ENCODE measurements at places on chromosomes 11 and 22. TPM values are rescaled to one million over a fixed set of nuclear protein-coding genes. Genes with fewer than 3 reads are reported as not detected.

Gene RASGRP2
- total RNA-seq: 123 TPM

Gene OR52I2
- not detected for total RNA-seq

Gene YPEL1
- total RNA-seq: 7.2 TPM

Gene SERHL2
- 1.4 TPM for total RNA-seq

Gene ISX
- not detected for total RNA-seq

Gene APOL4
- 17.0 TPM for total RNA-seq

Gene OR5A1
- total RNA-seq: not detected

Gene PARVG
- 125 TPM for total RNA-seq

Gene LDHAL6A
- total RNA-seq: not detected

Gene LRRC74B
- total RNA-seq: not detected

Gene BTBD18
- total RNA-seq: not detected

GRCh38 chr11:78714539-78714938 lies 139.9 kb upstream of the NARS2 start:
- no peaks in the 10 kb centered on the region for H3K4me1 ChIP-seq
- H3K27ac ChIP-seq: no peak overlapping the region
- no peak overlapping the region for H3K4me3 ChIP-seq
- peaks cover 10% of the 10 kb centered on the region for H3K27me3 ChIP-seq
- H3K36me3 ChIP-seq: no peaks in the 10 kb centered on the region

DNA sequence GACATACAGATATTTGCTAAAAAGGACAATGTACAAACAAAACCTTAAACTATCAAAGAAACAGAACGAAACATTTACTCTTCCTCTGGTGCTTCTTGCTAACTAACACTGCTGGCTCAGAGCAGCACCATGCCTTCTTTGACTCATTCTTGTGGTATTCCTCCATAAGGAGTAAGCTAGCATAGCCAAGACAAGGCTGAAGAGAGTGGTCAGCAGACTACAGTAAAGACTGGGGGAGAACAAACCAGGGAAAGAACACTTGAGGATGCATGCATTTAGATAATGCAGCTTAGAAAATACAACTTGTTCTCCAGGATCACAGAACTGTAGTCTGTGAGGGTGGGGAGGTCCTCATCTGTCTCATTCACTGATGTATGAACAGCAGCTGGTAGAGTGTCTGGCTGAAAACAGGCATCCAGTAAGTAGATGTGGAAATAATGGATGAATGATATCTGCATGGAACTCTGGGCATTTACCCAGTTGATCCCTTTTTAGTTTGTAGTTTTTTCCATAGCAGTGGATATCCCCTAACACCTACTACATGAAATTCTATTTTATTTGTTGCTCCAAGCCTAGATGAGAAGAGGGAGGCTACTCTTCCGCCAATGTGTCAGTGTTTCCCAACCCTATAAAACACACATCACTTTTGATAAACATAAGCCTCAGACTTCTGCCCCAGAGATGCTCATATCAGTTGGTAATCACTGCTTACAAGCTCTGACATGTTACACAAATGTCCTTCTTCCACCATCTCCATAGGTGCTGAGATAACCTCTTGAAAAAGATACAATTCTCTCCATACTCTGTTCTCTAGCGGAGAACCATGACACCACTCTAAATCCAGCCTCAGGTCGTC lies 7.3 kb downstream of the SNX19 start:
- no peak for DNase-seq
- H3K27ac ChIP-seq: no peak overlapping the region
- no peaks in the 10 kb centered on the region for H3K27me3 ChIP-seq
- peaks cover 53% of the 10 kb centered on the region for H3K36me3 ChIP-seq
- no peak overlapping the region for H3K4me3 ChIP-seq

GRCh38 chr22:27420817-27421361 lies 380.7 kb downstream of the MN1 start:
- peaks cover 10% of the 10 kb centered on the region for H3K27me3 ChIP-seq
- H3K27ac ChIP-seq: no peak overlapping the region
- H3K4me1 ChIP-seq: no peaks in the 10 kb centered on the region
- DNase-seq: no peak
- no peaks in the 10 kb centered on the region for H3K36me3 ChIP-seq

- H3K27me3 ChIP-seq: no peaks in the 10 kb centered on the region
- no peak for DNase-seq
- no peak overlapping the region for H3K4me3 ChIP-seq
- no peak overlapping the region for H3K27ac ChIP-seq
Observed at GRCh38 chr11:37394236-37394870, 796.3 kb upstream of the RAG2 start.

- H3K4me1 ChIP-seq: peaks cover 21% of the 10 kb centered on the region
- H3K27ac ChIP-seq: peak overlapping the region; percentile 5
- no peak overlapping the region for H3K4me3 ChIP-seq
- no peak for DNase-seq
Observed at GRCh38 chr22:40276996-40277823, 69.1 kb upstream of the ADSL start.

- H3K27me3 ChIP-seq: no peaks in the 10 kb centered on the region
- H3K4me3 ChIP-seq: no peak overlapping the region
- H3K4me1 ChIP-seq: peaks cover 11% of the 10 kb centered on the region
- H3K36me3 ChIP-seq: peaks cover 44% of the 10 kb centered on the region
Observed at GRCh38 chr11:77377734-77378133, 76.2 kb upstream of the GDPD4 start.

DNA sequence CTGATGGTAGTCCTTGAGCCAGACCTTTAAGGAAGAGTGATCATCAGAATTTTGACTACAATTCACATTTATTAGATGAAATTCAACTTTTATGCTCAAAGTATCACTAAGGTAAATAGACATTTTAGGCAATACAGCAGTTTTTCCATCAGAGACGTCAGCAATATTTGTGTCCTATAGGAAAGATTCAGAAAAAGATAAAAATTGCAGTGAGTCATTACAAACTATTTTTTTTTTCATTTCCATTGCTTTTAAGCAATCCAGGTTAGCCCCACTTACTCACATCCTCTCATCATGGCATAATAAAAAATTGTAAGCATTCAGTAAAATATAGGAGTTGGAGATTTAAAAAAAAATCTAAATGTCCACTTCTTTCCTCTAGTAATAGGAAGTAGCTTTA lies 46.9 kb downstream of the MSANTD4 start:
- H3K27ac ChIP-seq: no peak overlapping the region
- no peaks in the 10 kb centered on the region for H3K36me3 ChIP-seq
- no peak overlapping the region for H3K4me3 ChIP-seq
- no peaks in the 10 kb centered on the region for H3K4me1 ChIP-seq

GRCh38 chr11:99019696-99020095 lies 1.1 kb upstream of the CNTN5 start:
- no peak for DNase-seq
- peaks cover 26% of the 10 kb centered on the region for H3K27me3 ChIP-seq
- no peak overlapping the region for H3K27ac ChIP-seq
- H3K4me3 ChIP-seq: no peak overlapping the region
- H3K4me1 ChIP-seq: peaks cover 4% of the 10 kb centered on the region
- H3K36me3 ChIP-seq: no peaks in the 10 kb centered on the region

- no peak overlapping the region for H3K27ac ChIP-seq
- DNase-seq: no peak
- no peaks in the 10 kb centered on the region for H3K4me1 ChIP-seq
- H3K27me3 ChIP-seq: peaks cover 71% of the 10 kb centered on the region
- H3K36me3 ChIP-seq: no peaks in the 10 kb centered on the region
Observed at GRCh38 chr22:32073262-32073661, 30.2 kb downstream of the SLC5A1 start.

GRCh38 chr22:41947424-41948080 lies 600 bp upstream of the CENPM start:
- H3K27ac ChIP-seq: peak overlapping the region; percentile 92
- DNase-seq: no peak
- no peaks in the 10 kb centered on the region for H3K27me3 ChIP-seq
- H3K4me3 ChIP-seq: peak overlapping the region; percentile 93
- peaks cover 42% of the 10 kb centered on the region for H3K4me1 ChIP-seq

- no peaks in the 10 kb centered on the region for H3K4me1 ChIP-seq
- DNase-seq: no peak
- H3K4me3 ChIP-seq: no peak overlapping the region
Observed at GRCh38 chr22:11627798-11628650, 3900.0 kb upstream of the OR11H1 start.

GRCh38 chr11:18369398-18369797 lies 25.0 kb upstream of the LDHA start:
- peaks cover 5% of the 10 kb centered on the region for H3K4me1 ChIP-seq
- no peaks in the 10 kb centered on the region for H3K27me3 ChIP-seq
- peaks cover 27% of the 10 kb centered on the region for H3K36me3 ChIP-seq
- DNase-seq: no peak

DNA sequence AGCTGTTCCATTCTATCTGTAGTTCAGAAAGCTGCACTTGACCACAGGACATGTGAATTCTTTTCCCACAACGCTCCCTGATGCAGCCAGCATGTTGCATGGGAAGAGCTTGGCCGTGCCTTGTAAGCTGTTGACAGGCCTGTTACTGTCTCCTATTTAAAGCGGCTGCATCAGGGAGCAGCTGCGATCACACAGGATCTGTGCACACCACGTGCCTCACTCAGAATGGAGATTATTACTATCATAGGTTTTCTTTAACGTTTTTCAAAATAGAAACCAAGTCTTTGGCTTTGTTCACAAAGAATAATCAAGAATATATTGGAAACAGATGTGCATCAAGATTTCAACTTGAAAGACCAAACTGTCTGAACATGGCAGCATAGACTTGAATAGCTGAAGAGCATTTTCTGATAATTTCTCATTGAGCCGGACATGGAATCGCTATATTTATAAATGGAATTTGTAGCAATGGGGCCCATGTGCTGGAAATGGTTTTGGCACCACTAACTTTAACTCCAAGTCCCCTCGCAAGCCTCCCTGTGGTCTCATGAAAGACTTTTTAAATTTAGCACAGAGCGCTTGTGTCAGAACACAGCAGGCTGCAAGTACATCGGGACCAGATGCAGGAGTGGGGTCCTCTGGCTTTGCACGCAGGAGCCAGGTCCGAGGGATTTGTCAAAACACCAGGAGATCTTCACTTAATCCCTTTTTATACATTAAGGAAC lies 40.8 kb upstream of the MYO18B start:
- peaks cover 43% of the 10 kb centered on the region for H3K36me3 ChIP-seq
- no peak overlapping the region for H3K4me3 ChIP-seq
- peaks cover 44% of the 10 kb centered on the region for H3K4me1 ChIP-seq
- no peaks in the 10 kb centered on the region for H3K27me3 ChIP-seq
- no peak for DNase-seq

DNA sequence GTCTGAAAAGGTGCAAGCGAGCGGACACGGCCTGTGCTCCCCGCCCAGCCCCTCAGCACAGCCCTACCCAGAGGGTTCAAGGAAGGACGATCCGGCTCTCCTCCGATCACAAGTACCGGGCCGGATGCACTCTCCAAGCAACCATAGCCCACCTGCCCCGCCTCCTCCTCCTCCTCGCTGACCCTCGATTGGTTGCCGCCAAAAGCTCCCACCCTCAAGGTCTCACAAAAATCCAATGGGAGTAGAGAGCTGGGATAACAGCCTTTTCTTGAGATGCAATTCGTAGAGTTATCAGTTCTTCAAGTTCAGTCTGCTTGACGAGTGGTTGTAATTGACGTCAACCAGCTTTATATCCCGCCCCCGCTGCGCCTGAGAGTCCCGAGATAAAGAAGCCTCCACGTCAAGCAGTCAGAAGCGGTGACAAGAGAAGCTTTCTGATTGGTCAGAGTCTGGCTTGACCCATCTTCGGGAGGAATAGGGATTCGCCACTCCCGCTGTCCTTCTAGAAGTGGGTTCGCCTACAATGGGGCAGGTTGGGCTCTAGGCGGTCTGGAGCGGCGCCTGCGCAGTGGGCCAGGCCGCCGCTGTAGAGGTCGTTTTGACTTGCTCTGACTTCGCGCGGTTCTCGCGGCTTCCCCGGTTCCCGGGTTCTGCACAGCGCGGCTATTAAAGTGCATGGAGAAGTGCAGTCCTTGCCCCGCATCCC lies at the start of gene IFT27:
Gene IFT27 (minus strand): TSS at position 156 of the 706 bp plus-strand sequence. CDS start 412 bp downstream, outside the sequence.
- peak within 1 kb of the TSS; percentile 92 for H3K27ac ChIP-seq
- H3K36me3 ChIP-seq: no peaks in the 10 kb centered on the region
- H3K4me1 ChIP-seq: peaks cover 35% of the 10 kb centered on the region

- H3K36me3 ChIP-seq: no peaks in the 10 kb centered on the region
- no peaks in the 10 kb centered on the region for H3K27me3 ChIP-seq
- no peak overlapping the region for H3K4me3 ChIP-seq
- H3K27ac ChIP-seq: no peak overlapping the region
- DNase-seq: peak; percentile 65
Observed at GRCh38 chr11:20110908-20111669, 49.2 kb downstream of the DBX1 start.

DNA sequence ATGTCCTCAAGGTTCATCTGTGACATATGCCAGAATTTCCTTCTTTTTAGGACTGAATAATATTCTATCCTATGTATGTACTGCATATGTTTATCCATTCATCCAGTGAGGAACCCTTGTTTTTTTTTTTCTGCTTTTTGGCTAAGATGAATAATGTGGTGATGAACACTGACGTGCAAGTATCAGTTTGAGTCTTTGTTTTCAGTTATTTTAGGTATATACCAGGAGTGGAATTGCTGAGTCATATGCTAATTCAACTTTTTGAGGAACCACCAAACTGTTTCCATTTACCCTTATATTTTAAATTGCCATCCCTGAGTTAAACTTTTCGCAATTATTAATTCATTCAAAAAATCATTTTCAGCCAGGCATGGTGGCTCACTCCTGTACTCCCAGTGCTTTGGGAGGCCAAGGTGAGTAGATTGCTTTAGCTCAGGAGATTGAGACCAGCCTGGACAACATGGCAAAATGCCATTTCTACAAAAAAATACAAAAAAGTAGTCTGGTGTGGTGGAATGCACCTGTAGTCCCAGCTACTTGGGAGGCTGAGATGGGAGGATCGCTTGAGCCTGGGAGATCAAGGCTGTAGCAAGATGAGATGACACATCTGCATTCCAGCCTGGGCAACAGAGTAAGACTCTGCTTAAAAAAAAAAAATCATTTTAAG lies 64.2 kb downstream of the MICAL2 start:
- DNase-seq: no peak
- H3K4me1 ChIP-seq: peaks cover 75% of the 10 kb centered on the region
- H3K36me3 ChIP-seq: peaks cover 49% of the 10 kb centered on the region
- H3K27me3 ChIP-seq: no peaks in the 10 kb centered on the region
- H3K27ac ChIP-seq: peak overlapping the region; percentile 98

DNA sequence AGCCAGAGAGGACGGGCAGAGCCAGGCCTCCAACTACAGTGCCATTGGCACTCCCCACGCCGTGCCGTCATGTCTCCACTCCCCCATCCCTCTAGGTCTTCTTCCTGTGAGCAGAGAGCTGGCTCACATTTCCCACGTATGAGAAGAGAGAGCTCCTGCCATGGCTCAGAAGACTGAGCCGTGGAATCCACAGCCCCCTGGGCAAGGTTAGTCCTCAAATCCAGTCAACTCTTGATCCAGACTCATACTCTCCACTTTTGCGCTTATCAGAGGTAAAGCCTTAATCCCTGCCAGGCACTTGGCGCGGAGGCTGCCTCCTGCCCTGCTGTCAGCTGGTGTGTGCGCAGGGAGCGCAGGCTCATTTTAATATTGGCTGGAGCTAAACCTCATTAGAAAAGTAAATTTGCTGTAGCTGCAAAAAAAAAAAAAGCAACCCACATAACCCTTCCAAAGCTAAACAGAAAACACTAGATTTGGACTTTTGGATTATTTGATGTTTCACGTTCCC lies 4.7 kb downstream of the B3GAT1 start:
- H3K4me1 ChIP-seq: peaks cover 4% of the 10 kb centered on the region
- H3K4me3 ChIP-seq: no peak overlapping the region
- H3K27me3 ChIP-seq: peaks cover 39% of the 10 kb centered on the region
- DNase-seq: no peak

- H3K36me3 ChIP-seq: no peaks in the 10 kb centered on the region
- no peak overlapping the region for H3K4me3 ChIP-seq
- H3K27ac ChIP-seq: no peak overlapping the region
- no peaks in the 10 kb centered on the region for H3K27me3 ChIP-seq
- DNase-seq: no peak
Observed at GRCh38 chr11:102592634-102593581, 32.2 kb downstream of the MMP20 start.

Data from activated CD8-positive, alpha-beta memory T cell treated with anti-CD3 and anti-CD28 coated beads, Interleukin-2, amount 10 ng/mL, durations not matched to agents 7 days and 5 days (primary cell).